ENCODE measurements at places on chromosomes 4 and X. TPM values are rescaled to one million over a fixed set of nuclear protein-coding genes. Genes with fewer than 3 reads are reported as not detected.

DNA sequence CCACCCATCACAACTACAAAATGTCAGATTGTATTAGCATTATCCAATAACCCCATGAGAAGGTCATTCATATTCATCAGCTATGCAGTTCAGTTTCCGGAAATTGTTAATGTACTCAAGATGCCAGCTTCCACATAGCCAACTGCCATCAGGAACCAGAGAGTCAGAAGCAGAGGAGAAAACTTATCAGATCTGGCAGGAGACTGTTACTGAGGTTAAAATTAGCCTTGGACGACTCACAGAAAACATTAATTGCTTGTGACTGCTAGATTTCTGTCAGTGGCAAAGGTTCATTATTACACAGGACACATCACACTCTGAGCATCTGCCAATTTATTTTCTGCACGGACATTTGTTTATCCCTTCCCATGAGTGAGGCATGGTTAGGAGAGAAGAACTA is 352.8 kb downstream of the DHRSX start:
- no peak for DNase-seq

Gene LINC00632
- 164 TPM for total RNA-seq

Gene STAP1
- total RNA-seq, result 4.9 TPM

Gene VSIG4
- 45.4 TPM for total RNA-seq

All from transverse colon (tissue), 4 donors.